RWPE1 (cell line): ENCODE measurements at places on chromosomes 2 and 18.
A peak's percentile ranks its signal among the peaks of the same experiment; 100 is the strongest.

GRCh38 chr18:56152551-56153310 lies 485.7 kb downstream of the TXNL1 start:
- no peak for DNase-seq

GRCh38 chr2:64820901-64821300 lies 167.2 kb upstream of the SERTAD2 start:
- no peak for DNase-seq

- no peak for DNase-seq
Observed at GRCh38 chr2:132557694-132558093, 112.3 kb downstream of the LYPD1 start.

GRCh38 chr18:76338088-76338487 lies 157.0 kb downstream of the ZNF516 start:
- no peak for DNase-seq

DNA sequence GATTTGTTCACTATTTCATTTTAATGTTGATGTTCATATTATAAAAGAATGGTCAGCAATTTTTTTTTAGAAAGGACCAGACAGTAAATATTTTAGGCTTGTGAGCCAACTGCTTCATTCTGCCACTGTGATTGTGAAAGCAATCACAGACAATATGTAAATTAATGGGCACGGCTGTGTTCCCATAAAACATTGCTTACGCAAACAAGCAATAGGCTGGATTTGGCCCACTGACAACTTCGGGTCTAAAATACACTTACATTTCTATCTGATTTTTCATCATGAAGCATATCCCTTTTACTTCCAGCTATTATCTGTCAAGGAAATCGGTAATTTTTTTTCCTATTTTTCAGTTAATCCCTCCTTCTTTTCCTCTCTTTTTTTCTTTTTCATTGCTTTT lies 182.2 kb upstream of the CDH2 start:
- DNase-seq, result no peak

DNA sequence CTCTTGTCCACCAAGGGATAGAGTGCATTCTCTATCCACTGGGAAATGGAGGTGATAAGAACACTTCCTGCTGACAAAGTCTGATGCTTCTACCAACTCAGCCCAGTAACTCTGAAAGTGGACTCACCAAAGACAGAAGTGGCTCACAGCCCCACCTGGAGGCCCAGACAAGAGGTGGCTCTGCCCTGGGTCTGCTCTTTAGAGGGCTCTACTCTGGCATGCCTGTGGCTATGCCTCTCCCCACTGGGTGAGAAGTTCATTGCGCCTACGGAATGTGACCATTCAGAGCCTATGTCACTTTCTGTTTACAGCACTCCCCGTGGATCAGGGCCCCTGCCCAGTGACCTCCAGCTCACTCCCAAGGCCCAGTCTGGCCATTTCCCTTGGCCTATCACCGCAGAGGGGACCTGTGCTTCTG lies 13.5 kb upstream of the XDH start:
- DNase-seq, result no peak

- DNase-seq, result peak; percentile 46
Observed at GRCh38 chr2:195898505-195899191, 170.0 kb downstream of the DNAH7 start.

DNA sequence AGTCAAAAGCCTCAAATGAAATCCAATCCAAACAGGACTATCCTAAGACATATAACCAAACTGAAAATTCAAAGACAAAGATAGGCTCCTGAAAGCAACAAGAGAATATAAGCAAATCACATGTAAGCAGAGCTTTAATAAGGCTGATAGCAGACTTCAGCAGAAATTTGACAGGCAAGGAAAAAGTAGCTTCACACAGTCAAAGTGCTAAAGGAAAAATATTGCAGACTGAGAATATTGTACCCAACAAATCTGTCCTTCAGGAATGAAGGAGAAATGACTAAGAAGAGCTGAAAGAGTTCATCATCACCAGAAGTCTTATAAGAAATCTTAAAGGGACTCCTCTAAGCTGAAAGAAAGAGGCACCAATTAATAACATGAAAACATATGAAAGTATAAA lies 150.0 kb downstream of the EVA1A start:
- DNase-seq, result no peak

GRCh38 chr2:210956101-210956500 lies 399.7 kb downstream of the CPS1 start:
- DNase-seq, result no peak

- DNase-seq, result no peak
Observed at GRCh38 chr18:63578357-63578958, 8.7 kb upstream of the SERPINB13 start.

DNA sequence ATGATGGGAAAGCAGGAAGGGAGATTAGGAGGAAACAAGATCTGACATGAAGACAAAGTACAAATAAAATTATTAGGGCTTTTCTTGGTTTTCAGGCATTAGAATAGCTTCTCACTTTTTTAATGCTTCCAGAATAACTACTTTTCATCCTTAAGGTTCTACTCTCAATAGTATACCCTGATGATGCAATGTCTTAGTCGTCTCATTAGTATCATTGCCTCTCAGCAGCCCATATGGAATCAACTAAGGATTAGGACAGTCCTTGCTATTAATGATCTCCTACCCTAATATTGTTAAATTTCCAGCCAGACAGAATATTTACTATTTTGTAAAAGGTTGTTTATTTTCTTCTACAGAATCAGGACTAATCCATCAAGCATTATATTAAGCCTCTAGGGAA lies 55.9 kb downstream of the RELCH start:
- no peak for DNase-seq

GRCh38 chr2:160909781-160910242 lies 250.4 kb upstream of the TANK start:
- DNase-seq, result no peak

GRCh38 chr2:46723346-46723745 lies 192.3 kb downstream of the MCFD2 start:
- no peak for DNase-seq

- DNase-seq, result peak; percentile 53
Observed at GRCh38 chr18:36757081-36757480, 71.7 kb downstream of the TPGS2 start.

GRCh38 chr18:23887035-23887434 lies 127.5 kb upstream of the TTC39C start:
- DNase-seq, result no peak

DNA sequence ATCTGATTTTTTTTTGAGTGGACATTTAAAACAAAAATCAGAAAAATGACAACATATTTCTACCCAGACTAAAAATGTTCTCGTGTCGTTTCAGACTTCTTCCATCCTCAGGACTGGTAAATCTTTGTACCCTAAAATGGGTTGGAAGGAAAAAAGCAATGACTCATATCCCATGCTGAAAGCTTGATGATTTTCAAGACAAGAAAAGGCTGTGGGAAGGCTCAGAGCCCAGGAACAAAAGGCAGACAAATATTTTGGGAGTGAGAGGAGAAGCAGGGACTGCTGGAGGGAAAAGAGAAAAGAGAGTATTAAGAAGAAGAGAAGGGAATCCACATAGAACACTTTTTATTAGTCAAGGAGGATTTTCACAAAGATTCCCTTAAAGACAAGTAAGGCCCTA lies 77.1 kb upstream of the CTAGE1 start:
- DNase-seq, result no peak

DNA sequence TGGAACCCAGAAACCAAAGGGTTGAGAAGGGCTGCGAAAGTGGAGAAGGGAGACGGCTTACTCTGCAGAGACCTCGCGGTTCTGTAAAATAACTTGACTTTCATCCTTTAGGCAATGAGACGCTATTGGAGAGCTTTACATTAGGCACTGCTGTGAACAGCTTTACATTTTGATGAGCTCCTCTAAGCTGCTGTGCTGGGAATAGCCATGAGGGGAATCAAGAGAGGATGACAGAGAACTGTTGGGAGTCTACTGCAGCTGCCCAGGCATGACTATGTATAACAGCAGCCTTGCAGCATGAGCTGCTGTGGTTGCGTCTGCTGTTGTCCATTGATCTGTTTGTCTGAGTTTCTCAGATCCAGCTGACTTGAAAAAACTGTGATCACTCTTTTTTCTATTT lies 310.8 kb upstream of the MAP2 start:
- no peak for DNase-seq

DNA sequence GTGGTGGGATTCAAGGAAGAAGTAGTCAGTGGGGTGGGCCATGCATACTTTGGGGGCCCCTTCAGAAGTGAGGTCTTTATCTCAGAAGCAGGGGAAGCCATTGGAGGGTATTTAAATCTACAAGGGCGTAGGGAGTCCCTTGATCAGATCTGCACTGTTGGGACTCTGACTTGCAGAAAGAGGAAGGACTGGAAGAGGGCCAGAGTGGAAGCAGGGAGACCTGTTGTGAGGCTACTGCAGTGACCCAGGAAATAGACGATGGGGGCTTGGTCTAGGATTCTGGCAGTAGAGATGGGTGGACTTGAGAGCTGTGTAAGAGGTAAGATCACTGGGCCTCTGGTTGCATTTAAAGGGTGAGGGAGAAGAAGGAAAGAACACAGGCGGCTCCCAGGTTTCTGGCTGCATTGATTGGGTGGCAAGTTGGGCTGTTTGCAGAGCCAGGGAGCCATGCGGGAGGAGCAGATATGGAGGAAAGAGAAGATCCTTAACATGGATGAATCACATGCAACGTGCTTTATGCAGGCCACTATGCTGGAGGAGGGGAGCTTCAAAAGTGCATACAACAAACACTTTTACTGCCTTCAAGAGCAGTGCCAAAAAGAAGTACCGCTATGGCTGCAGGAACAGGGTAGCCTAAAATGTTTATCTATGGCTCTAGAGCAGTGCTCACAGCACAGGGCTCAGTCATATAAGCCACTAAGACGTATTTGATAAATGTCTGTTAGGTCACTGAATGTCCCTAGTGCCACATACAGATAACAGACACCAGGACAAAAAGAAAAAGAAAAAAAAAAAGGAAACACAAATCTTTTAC lies 2.3 kb downstream of the SFXN5 start:
- no peak for DNase-seq
